ENCODE measurements at places on chromosomes 6 and 20.

DNA sequence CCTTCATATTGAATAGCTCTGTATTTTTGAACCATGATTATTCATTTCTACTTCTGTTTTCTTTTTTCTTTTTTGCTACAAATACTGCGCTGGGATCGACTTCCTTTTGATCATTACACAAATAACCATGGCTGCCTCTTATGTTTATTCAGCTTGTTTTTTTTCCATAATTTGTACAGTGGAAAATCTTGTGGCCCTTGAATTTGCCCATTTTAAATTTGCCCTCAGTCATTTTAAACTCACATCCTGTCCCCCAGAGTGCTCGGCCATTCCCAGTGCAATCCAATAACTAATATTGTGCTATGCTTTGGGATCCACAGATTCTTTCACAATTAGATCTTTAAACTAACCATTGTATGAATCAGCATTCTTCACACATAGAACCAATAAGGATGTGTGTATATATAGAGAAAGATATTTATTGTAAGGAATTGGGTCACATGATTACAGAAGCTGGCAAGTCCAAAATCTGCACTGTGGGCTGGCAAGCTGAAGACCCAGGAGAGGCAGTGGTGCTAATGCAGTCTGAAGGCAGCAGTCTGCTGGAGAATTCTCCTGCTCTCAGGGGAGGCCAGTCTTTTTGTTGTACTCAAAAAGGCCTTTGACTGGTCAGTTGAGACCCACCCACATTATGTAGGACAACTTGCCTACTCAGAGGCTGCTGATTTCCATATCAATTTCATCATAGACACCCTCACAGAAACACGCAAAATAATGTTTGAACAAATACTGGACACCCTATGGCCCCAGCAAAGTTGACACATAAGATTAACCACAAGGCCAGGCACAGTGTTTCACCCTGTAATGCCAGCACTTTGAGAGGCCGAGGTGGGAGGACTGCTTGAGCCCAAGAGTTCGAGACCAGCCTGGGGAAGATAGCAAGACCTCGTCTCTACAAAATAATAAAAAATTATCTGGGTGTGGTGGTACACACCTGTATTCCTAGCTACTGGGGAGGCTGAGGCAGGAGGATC, 147.1 kb downstream of the MTHFD1L start:
- H3K36me3 ChIP-seq, result no peaks in the 10 kb centered on the region
- no peak overlapping the region for H3K4me3 ChIP-seq
- no peaks in the 10 kb centered on the region for H3K27me3 ChIP-seq
- H3K4me1 ChIP-seq, result peaks cover 1% of the 10 kb centered on the region
- no peak for DNase-seq
- no peak overlapping the region for H3K27ac ChIP-seq

GRCh38 chr6:1873781-1874180, 264.1 kb downstream of the FOXC1 start:
- H3K36me3 ChIP-seq, result no peaks in the 10 kb centered on the region
- H3K4me3 ChIP-seq, result no peak overlapping the region
- H3K27ac ChIP-seq, result no peak overlapping the region
- H3K27me3 ChIP-seq, result no peaks in the 10 kb centered on the region
- H3K4me1 ChIP-seq, result no peaks in the 10 kb centered on the region

- DNase-seq, result no peak
- no peaks in the 10 kb centered on the region for H3K27me3 ChIP-seq
- H3K36me3 ChIP-seq, result no peaks in the 10 kb centered on the region
- H3K27ac ChIP-seq, result no peak overlapping the region
Measured at GRCh38 chr20:53806683-53807401, 213.2 kb upstream of the ZNF217 start.

DNA sequence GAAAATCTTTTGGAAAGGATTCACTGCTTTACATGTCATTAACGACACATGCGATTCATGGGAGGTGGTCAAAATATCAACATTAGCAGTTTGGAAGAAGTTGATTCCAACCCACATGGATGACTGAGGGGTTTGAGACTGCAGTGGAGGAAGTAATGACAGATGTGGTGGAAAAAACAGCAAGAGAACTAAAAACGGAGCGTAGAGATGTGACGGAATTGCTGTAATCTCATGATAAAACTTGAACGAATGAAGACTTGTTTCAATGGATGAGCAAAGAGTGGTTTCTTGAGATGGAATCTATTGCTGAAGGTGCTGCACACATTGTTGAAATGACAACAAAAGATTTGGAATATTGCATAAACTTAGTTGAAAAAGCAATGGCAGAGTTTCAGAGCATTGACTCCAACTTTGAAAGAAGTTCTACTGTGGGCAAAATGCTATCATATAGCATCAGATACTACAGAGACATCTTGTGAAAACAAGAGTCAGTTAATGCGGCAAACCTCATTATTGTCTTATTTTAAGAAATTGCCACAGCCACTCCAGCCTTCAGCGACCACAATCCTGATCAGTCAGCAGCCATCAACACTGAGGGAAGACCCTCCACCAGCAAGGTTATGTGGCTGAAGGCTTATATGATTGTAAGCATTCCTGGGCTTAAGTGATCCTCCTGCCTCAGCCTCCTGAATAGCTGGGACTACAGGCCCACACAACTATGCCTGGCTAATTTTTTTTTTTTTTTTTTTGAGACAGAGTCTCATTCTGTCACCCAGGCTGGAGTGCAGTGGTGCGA, 19.2 kb downstream of the SRSF3 start:
- peaks cover 8% of the 10 kb centered on the region for H3K4me1 ChIP-seq
- no peak overlapping the region for H3K4me3 ChIP-seq
- no peaks in the 10 kb centered on the region for H3K27me3 ChIP-seq
- H3K36me3 ChIP-seq, result no peaks in the 10 kb centered on the region

DNA sequence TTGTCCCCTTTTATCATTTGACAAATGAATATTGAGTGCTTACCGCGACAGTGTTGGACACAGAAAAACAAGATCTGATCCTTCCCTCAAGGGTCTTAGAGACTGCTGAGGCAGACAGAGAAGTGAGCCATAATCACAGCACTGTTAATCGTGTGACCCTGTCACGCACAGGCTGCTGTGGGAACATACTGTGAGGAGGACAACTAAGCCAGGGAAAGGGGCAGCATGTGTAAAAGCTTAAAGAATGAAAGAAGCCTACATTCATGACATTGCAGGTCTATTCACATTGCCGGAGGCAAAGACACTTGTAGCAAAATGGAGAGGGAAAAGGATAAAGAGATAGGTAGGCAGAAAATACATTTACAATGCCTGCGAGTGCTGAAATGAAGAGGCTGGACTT, 32.7 kb downstream of the TRDN start:
- H3K27ac ChIP-seq, result no peak overlapping the region
- H3K4me1 ChIP-seq, result no peaks in the 10 kb centered on the region

- DNase-seq, result no peak
- no peaks in the 10 kb centered on the region for H3K27me3 ChIP-seq
Measured at GRCh38 chr6:133965817-133966360, 12.9 kb downstream of the TBPL1 start.

GRCh38 chr6:73802366-73802765, 106.4 kb downstream of the CD109 start:
- H3K27me3 ChIP-seq, result no peaks in the 10 kb centered on the region
- no peaks in the 10 kb centered on the region for H3K4me1 ChIP-seq
- no peak overlapping the region for H3K4me3 ChIP-seq
- H3K27ac ChIP-seq, result no peak overlapping the region
- no peaks in the 10 kb centered on the region for H3K36me3 ChIP-seq

DNA sequence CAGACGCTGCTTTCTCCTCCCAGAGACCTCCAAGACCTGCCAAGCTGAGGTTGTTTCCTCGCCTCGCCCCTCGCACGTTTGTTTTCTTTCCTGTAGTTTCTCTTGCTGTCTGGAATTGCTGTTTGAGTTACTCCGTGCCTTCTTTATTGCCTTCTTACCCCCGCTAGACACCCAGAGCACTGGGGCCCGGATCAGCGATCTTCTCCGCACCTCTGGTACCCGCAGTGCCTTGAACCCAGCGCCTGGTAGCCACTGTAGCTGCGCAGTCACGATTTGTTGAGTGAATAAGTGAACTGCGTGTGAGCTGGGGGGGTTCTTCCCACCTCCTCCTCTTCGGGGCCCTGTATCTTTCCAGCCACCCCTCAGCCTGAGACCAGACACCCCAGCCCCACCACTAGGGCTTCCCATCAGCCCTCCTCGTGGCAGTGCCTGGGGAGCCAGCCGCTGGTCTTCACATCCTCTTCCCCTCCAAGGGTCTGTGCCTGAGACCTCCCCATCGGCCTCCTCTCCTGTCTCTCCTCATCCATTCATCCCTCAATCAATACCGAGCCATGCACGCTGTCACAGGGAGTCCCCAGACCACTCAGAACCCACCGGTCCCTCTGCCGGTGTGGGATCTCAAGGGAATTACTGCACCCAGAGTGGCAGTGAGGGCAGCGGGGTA, 849 bp upstream of the BMP7 start:
- DNase-seq, result no peak
- H3K27me3 ChIP-seq, result no peaks in the 10 kb centered on the region
- H3K27ac ChIP-seq, result no peak overlapping the region
- no peak overlapping the region for H3K4me3 ChIP-seq

- no peak overlapping the region for H3K27ac ChIP-seq
- DNase-seq, result no peak
- H3K27me3 ChIP-seq, result no peaks in the 10 kb centered on the region
- no peaks in the 10 kb centered on the region for H3K36me3 ChIP-seq
Measured at GRCh38 chr6:12923644-12924235, 207.2 kb downstream of the PHACTR1 start.

DNA sequence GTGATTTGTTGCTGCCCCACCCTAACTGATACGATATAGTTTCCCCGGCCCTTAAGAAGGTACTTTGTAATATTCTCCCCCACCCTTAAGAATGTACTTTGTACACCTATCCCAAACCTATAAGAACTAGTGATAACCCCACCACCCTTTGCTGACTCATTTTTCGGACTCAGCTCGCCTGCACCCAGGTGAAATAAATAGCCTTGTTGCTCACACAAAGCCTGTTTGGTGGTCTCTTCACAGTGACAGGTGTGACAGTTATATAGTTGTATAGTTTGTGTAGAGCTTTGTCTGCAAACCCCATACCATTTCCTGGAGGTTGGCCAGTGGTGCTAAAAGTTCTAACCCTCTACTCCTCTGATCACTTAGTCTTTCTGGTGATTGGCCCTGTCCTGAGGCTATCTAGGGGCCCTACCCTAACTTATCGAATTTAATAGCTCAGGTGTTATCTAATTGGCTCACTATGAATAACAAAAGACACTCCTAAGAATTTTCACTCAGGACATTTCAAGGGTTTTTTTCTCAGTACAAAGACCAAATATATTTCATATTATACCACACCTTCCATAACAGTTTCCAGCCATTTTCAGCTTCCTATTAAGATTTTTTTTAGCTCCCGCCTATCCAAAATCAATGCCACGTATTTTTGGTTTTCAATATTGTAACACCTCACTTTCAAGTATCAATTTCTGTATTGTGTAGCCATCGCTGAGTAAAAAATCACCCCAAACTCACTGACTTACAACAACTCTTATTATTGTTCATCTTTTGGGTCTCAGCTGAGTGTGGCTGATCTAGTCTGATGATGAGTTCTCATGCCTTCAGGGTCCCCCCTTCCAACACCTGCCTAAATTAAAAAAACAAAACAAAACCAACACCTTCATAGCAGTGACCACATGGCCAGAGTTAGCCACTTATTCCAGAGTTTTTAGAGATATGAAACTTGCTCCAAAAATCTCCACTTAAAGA, 9.8 kb upstream of the BTN1A1 start:
- no peak overlapping the region for H3K27ac ChIP-seq
- no peaks in the 10 kb centered on the region for H3K27me3 ChIP-seq
- no peak overlapping the region for H3K4me3 ChIP-seq

DNA sequence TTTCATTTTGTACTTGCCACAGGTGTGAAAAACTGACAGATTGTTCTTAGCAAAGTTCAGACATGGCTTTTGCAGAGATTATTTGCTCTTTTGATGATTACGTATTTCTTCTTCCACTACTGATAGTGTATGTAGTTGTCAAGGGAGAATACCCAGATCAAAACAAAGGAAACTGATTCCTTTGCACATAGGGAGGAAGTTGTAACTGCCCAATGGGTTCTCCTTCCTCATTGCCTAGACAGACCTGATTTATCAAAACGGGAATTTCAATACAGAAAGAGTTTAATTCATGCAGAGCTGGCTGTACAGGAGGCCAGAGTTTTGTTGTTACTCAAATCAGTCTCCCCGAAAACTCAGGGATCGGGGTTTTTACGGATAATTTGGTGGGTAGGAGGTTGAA, 214.7 kb downstream of the BCAS1 start:
- H3K4me3 ChIP-seq, result no peak overlapping the region
- H3K4me1 ChIP-seq, result peaks cover 13% of the 10 kb centered on the region
- no peak overlapping the region for H3K27ac ChIP-seq
- no peak for DNase-seq
- no peaks in the 10 kb centered on the region for H3K36me3 ChIP-seq

DNA sequence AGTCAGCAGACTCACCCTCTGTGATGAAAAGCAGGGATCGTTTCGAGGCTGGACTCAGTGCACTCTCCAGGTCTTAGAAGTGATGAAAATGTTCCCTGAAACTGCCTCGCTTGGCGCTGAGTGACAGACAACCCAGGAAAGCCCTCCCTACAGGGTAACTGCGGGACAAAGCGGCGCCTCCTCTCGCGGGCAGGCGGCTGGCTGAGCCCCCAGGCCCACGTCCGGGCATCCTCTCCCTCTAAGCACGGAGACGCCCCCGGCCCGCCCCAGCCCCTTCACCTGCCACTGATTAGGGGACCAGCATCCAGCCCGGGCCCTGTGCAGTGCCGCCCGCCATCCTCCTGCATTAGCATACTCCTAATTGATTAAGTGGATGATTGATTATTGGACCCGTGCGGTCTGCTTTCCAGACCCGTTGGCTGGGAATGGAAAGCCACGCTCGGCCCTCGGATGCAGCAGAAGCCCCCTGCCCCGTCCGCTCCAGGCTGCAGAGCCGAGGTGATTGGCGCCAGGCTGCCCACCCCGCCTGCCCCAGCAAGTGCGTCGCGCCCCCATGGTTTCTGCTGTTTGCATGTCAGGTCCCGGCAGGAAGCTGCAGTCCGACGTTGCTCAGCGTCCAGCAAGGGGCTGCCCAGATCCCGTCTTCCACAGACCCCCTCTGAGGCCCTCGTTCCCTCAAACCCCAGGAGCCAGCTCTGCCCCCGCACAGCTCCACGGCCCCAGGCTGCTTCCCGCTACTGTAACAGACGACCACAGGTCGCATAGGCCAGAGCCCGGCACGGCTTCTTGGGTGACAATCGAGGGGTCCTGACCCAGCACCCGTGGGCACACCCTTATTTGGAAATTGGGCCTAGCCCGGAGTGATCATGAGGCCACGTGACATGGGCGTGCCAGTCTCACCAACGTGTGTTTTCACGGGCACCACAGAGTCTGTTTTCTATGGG, 131.6 kb downstream of the DLL1 start:
- DNase-seq, result no peak
- no peaks in the 10 kb centered on the region for H3K27me3 ChIP-seq
- no peaks in the 10 kb centered on the region for H3K36me3 ChIP-seq
- peak overlapping the region; percentile 37 for H3K4me3 ChIP-seq
- no peak overlapping the region for H3K27ac ChIP-seq
- H3K4me1 ChIP-seq, result no peaks in the 10 kb centered on the region

- no peak for DNase-seq
- H3K27ac ChIP-seq, result no peak overlapping the region
- no peaks in the 10 kb centered on the region for H3K36me3 ChIP-seq
Measured at GRCh38 chr20:34220561-34220960, 20.7 kb upstream of the ASIP start.
